ENCODE measurements at places on chromosomes 2 and 18.
A peak's percentile ranks its signal among the peaks of the same experiment; 100 is the strongest.

DNA sequence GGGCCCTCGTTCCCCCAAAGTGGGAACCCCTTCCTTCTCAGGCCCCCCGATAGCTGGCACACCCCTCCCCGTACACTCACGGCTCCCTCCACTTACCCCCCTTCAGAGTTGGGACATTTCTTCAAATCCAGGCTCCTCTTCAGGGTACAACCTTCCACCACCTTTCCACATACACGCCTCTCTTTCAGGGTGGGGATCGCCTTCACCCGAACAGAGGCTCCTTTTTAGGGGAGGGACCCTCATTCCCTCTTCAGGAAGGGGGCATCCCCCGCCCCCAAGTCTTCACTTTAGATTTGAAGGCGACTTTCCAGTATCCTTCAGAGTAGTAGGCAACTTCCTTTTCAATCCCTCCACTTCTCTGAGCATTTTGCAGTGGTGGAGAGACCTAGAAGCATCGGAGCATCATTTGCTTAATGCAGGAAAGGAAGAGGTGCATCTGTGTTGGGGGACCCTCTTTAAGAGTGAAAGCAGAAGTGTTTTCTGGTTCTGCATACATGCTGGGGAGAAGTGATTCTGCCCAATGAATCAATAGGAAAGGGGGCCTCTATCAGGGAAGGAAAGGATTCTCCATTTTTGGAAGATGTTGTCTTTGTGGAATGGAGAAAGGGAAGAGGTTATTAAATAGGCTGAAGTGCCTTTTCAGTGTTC lies 845 bp downstream of the EML4 start:
- DNase-seq = no peak

DNA sequence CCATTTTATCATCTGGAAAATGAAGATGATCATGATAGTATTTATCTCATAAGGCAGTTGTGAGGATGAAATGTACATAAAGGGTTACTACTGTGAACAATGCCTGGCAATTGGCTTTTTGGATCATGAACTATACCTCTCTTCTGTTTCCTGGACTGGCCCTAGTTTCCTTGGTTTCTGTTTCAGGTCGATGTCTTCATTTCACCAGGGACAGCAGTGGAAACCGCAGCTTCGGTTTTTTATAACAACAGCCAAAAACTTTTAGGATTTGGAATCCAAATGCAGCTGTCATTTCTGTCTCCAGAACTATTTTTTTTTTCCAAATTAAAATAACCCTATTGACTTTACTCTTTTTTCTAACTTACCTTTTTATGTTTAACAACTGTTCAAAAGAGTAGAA lies 425.1 kb downstream of the RND3 start:
- no peak for DNase-seq

DNA sequence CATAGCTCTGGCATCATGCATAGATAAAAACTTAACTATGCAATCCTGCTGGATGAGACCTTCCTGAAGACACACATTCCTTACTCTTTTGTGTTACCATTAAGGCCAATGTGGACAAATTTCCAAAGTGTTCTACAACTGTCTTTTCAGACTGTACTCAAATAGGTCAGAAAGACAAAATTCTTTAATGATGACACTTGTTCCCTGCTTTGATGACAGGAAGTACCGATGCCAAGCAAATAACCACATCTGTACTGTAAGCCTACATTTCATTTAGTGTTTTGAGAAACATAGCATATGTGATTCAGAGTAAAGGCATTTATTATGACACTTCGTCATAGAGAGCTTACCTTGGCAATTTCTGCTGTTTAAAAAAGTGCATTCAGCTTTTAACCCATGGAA lies 55.0 kb downstream of the PMAIP1 start:
- peak; percentile 69 for DNase-seq

GRCh38 chr2:150232871-150233270 lies 254.6 kb downstream of the RND3 start:
- DNase-seq = no peak

DNA sequence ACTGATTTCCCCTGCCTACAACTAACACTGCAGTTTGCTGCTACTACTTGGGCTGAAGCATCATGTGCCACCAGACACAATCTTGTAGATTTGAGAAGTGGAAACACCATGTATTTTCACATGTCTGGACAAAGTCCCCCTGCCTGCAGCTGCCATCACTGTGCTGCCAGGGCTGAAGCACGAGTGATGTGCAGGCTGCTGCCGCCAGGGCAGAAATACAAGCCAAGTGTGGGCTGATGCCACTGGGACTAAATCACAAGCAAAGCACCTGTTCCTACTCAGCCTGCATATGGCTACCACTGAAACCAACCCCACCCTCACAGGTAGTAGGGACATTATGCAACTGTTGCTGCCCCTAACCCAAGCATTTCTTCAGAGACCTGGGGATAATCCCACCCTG lies 179.5 kb upstream of the SLC35G4 start:
- no peak for DNase-seq

DNA sequence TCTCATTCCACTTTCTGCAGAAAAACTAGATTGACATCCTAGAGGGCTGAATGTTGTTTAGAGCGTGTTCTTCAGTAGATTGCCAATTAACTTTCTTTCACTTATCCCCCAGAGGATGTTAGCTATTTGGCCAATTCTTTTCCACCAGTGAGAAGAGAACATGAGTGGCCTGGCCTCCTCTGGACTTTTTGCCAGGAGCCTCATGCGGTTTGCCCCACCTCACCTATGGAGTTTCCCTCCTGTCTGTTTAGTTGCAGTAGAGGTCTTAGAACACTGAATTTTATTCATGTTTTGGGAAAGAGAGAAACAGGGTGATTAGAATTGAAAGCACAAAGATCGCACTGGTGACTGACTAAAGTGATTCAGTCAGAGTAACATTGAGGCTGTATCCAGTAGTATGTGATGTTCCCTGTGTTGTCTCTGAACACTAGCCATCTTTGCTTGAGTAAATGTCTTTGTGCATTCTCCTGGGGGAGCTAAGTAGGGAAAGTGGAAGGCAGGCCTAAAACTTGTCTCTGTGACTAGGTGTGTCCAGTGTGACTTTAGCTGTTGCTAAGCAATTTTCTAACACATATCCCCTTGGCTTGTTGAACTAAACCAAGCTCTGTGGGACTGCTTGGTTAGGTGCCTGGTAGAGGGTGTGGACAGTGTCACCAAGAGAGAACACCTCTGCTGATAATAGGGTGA lies 34.0 kb downstream of the UGP2 start:
- no peak for DNase-seq
